ENCODE measurements at places on chromosomes 16 and 17.
A peak's percentile ranks its signal among the peaks of the same experiment; 100 is the strongest.

GRCh38 chr16:26830428-26831127, 236.1 kb upstream of the C16orf82 start:
- no peak for DNase-seq

- no peak for DNase-seq
Observed at GRCh38 chr17:63946440-63947363, 14.6 kb upstream of the CD79B start.

DNA sequence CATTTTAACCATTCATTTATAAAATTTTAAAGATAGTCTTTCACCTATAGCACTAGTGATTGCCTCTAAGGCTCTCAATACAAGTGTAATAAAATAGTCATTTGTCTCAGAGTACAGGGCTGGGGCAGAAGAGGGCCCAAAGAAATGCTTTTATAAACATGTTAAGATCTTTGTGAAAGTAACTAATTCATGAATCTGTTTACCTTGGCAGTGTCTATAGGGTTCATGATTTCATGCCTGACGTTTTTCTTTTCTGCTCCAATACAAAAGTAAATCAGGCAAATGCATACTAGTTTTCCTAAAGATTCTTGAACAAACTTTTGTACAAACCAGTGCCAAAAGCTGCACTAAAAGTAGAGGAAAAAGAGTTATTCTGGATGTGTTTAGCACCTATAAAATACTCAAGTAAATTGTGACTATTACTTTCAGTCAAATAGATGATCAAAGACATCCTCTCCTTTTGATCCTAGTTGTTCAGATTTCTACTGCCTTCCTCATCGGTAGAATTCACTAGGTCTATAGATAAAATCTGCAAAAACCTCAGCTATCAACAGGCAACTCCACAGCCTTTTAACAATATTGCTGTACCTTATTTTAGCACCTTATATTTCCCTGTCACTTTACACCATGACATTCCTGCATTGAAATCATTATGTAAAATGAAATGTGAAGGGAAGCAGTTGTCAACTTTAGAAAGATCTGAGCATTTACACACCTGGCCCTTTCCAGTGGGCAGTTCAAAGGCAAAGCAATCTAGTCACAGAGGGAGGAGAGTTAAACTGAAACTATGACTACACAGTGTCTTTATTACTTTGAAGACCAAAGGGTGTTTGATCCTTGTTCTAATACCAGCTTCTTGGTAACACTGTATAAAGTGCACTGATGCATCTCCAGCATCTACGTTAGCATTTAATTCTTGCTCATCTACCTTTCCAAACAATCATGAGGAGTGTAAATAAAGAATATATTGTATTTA, 100.0 kb upstream of the MED13 start:
- no peak for DNase-seq

DNA sequence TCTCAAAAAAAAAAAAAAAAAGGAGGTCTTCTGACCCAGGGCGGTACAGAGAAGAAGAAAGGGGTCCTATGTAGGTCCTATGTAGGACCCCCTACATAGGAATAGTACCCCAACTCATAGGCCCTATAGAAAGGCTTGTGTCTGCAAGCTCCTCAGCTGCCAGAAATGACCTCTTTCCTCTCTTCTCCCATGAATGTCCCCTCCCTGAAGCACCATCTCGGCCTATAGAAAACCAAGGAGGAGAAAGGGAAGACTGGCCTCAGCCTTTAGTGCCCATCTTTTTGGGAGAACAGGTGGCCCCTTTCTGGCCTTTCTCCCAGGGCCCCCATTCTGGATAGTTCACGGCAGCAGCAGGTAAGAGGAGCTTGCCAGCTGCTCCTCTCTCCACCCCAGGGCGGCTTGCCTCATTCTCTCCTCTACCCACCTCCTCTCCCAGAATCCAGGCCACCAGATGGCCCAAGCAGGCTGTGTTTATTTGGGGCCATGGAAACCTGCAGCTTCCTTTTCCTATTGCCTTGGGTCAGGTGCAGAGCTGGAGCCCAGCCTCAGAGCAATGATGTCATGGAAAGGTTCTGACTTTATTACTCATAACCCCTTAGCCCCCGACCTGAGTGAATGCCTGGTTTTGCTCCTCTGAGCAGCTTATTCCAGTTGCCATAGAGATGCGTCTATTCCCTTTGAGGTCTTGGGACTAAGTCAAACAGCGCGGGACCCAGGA, 1.6 kb upstream of the MRPL58 start:
- no peak for DNase-seq

DNA sequence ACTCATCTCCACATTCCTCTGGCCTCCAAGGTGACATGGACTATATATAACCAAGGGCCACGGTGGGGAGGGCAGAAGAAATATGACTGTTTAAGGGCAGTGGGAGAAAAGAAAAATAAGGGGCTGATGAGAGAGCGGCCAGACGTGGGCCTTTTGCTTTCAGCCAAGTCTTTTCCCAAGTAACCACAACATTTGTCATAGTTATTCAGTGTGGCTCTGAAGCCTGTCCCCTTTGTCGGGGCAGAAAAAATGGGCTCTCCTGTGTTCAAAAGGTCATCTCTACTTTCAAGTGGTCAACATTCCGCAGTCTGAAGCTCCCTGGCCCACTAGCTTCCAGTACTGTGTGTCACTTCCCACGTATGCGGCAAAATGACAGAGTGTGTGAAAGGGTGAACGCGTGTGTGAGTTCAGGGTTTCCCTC, 245.4 kb downstream of the NTN1 start:
- DNase-seq: no peak

GRCh38 chr17:65393514-65393913, 167.9 kb downstream of the AXIN2 start:
- no peak for DNase-seq

- no peak for DNase-seq
Observed at GRCh38 chr16:74749291-74750055, 25.1 kb downstream of the FA2H start.

- DNase-seq: no peak
Observed at GRCh38 chr16:4814046-4814445, 11.6 kb upstream of the ROGDI start.

DNA sequence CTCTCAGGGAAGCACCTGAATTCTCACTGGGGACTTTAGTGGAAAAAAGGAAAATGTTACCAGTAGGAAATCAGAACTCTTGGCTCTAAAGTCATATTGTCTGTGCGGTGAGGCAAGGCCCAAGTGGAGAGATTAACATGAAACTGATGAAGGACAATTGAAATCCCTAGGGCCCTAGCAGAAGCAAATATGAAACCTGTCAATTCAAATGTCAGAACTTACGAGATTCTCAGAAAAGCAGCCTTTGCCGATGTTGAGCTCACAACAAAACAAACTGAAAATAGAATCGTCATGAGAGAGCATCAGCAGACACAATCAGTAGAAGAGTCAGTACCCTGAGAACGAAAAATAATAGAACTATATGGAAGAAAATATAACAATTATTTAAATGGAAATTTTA, 108.8 kb downstream of the ELAC2 start:
- no peak for DNase-seq

DNA sequence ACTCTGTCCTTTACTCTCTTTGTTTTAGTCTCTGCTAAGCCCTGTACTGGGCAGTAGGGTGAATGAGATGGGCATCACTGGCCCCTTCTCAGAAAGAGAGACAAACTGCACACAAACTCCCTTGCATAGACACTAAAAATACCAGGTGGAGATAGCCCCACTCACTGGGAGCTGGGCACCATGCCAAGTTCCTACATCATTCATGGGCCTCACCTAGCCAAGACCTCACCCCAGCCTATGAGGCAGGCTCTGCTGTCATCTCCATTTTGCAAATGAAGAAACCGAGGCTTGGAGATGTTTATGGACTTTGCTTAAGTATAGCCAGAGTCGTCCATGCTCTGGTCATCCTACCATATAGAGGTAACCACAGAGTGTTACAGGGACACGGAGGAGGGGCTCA, 499.8 kb upstream of the CDH11 start:
- DNase-seq: no peak

- DNase-seq: no peak
Observed at GRCh38 chr16:53673189-53673588, 30.5 kb downstream of the RPGRIP1L start.

- DNase-seq: no peak
Observed at GRCh38 chr17:17379197-17379991, 76.2 kb downstream of the NT5M start.

GRCh38 chr16:86157616-86158247, 258.8 kb downstream of the IRF8 start:
- no peak for DNase-seq

DNA sequence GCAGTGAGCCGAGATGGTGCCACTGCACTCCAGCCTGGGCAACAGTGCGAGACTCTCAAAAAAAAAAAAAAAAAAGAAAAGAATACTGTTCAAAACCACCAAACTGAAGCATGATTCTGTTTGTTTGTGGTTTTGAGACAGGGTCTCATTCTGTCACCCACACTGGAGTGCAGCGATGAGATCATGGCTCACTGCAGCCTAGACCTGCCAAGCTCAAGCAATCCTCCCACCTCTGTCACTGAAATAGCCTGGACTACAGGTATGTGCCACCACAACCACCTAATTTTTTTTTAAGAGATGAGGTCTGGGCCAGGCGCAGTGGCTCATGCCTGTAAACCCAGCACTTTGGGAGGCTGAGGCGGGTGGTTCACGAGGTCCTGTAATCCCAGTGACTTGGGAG, 4.3 kb downstream of the SUMO2 start:
- DNase-seq: no peak

DNA sequence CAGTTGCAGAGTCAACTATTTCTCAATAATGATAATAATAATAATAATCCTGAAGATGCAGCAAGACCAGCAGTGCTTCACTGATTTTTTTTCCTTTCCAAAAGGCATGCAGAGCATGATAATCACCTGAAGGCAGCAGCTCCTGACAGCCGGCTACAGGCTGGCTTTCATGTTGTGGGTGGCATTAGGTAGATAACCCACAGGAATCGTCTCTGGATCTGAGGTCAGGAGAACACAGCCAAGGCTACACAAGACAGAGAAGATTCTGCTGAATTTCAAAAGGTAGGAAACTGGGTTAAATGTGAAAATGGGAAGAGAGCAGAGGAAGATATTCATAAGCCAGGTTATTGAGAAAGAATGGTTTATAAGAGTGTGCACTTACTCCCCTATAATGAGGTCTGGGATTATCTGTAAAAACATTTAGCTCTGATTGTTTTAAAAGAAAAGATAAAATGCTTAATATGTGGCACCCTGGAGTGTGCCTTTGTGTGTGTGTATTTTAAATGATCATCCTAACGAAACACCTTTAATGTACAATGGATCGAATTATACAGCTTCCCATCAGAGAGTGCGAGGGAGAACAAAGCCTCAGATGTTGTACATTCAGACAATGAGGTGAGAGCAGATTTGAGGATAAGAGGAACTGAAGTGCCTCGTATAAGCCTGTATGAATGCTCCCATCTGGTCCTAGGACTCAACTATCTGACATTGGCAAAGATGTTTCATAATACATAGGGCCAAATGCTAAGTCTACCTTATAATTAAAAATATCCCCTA, 273.1 kb downstream of the PHKB start:
- no peak for DNase-seq

DNA sequence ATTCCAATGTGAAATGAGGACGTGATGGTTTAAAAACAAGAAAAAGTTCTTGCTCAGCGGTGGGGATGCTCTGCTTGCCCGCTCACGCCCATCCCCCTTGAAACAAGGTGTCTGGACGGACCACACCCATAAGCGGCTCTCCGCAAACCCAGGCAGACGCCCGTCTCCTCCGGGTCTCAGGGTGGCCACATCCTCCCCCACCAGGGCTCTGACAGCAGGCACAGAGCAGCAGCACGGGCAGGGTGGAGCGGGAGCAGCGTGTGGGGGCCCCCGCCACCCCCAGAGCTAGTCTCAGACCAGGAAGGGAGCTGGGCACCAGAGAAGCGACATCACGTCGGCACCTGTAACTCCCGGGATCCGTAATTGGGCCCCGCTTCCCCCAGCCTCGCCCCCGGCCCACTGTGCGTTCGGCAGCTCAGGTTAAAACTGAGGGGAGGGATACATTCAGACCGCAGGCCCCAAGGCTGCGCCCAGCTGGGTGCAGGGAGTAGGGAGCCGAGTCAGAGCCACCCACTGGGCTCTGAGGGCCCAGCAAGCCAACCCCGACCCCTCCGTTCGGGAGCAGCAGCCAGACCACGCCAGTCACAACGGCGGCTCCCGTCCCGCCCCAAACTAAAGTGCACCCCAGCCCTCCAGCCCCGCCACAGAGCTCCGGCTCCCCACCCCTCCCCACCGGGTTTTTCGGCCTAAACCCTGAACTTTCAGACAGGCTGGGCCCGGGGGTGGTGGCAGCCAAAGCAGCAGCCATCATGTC, 22.0 kb downstream of the CLUH start:
- no peak for DNase-seq

GRCh38 chr17:69761767-69762321, 313.2 kb upstream of the KCNJ16 start:
- peak; percentile 24 for DNase-seq

GRCh38 chr16:21684199-21684598, 20.4 kb downstream of the OTOA start:
- DNase-seq: no peak

DNA sequence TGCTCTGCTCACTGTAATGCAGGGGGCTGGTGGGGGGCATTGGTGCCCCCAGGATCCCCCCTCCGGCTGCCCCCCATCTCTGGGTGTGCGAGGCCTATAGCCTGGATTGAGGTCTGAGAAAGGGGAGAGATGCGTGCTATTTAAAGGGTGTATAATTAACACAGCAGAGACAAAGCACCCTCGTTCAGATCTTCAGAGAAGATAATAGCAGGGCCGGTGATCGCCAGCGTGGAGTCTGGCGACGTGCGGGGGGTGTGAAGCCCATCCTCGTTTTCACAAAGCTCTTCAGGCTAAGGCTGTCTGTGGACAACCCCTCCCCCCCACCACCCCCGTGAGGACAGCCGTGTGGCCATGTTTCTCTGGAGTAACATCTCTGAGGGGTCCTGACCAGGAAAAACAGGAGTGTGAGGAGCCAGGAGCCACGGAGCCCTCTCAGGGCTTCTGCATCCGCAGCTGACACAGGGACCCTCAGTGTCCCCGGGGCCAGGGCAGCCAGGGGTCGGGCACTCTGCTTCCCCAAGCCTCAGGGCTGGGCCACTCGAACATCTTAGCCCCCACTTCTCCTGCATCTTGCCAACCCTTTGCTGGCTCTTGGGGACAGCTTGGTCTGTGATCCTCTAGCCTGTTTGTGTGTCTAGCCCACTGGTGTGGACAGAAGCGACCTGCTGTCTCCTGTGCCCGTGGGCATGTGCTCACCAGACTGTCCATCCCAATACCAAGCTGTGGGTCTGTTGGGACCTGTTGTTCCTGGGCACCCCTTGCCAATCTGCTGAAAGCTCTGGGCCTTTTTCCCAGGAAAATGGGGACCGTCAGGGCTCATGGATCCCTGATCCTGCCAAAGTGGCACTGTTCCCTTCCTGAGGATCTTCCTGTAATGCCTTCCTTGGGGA, 58.9 kb downstream of the BAIAP2 start:
- no peak for DNase-seq

DNA sequence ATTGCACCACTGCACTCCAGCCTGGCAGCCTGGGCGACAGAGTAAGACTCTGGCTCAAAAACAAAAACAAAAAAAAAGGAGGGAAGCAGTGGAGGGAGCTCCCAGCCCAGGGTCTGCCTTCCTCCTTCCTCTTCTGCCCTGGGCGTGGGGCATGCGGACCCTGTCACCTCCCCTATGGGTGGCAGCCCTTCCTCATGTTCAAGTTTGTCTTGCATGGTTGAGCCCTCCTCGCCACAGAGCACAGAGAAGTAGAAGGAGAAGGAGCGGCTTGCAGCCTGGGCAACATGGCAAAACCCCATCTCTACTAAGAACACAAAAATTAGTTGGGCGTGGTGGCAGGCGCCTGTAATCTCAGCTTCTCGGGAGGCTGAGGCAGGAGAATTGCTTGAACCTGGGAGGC, 21.4 kb upstream of the TIMP2 start:
- no peak for DNase-seq

- no peak for DNase-seq
Observed at GRCh38 chr17:32264140-32264799, 1.4 kb upstream of the RHBDL3 start.

Data from T1000 (cell line).